Activated CD8-positive, alpha-beta T cell treated with anti-CD3 and anti-CD28 coated beads for 36 hours (primary cell): ENCODE measurements at places on chromosomes 7 and 10.

DNA sequence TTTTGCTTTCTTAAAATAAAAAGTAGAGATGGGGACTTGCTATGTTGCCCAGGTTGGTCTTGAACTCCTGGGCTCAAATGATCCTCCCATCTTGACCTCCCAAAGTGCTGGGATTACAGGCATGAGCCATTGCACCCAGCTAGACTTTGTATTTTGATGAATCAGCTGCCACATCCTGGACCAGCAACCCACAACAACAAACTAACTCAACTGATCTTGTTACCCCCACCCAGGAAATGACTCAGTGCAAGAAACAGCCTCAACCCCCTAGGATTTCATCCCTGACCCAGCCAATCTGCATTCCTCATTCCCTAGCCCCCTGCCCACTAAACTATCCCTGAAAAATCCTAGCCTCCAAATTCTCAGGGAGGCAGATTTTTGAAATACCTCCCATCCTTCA lies 123.8 kb downstream of the IPMK start:
- DNase-seq: peak; percentile 33

GRCh38 chr10:27724287-27724686 lies 21.3 kb downstream of the MKX start:
- DNase-seq: no peak

DNA sequence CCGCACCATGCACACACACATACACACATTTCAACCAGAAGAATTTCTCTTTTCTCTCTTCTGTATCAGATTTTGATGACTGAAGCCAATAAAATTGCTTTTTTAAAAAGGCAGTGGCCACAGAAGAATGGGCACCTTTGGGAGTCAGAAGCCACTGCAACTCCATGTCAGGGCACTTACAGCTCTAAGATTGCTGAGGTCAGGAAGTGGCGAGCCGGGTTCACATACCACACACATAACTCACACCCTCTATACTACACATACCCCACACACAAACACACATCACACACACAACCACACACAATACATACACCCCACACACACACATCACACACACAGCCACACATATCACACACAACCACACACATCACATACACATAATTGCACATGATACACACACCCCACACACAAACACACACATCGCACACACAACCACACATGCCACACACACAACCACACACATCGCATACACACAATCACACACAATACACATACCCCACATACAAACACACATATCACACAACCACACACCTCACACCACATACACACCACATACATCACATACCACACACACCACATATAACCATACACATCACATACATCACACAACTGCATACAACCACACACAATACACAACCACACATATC lies 31.2 kb downstream of the GPRIN2 start:
- DNase-seq: peak; percentile 44

GRCh38 chr7:70694434-70694970 lies 437.4 kb upstream of the GALNT17 start:
- no peak for DNase-seq

GRCh38 chr7:42627626-42628025 lies 284.2 kb downstream of the C7orf25 start:
- no peak for DNase-seq

- DNase-seq: no peak
Measured at GRCh38 chr7:143392875-143393266, 11.7 kb downstream of the ZYX start.

DNA sequence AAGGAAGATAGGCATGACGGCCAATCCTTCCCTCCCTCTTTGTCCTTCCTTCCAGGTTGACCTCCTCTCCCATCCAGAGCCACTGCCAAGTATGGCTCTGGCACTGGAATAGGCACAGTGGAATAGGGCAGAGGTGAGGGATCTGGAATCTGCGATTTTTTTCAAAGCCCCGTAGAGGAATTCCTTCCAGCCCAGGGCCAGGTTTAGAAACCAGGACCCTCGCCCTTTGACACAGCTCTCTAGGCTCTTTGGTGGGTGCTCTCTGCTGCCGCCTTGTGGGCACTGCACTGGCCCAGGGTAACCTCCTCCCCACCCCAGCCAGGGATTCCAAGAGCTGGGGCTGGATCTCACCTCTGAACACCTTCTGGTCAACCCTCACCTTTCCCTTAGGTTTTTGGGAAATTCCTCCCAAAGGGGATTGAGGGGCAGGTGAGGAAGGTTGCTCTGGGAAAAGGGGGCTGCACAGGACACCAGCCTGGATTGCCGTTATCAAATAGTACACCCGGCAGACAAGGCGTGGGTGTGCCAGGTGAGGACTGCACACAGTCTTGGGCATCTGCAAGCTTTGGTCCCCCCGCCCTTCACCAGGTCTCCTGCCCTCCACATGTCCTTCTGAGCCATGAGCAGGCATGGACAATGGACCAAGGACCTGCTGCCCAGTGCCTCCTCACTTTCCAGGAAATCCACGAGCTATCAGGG lies 22.8 kb downstream of the C10orf105 start:
- peak; percentile 83 for DNase-seq

DNA sequence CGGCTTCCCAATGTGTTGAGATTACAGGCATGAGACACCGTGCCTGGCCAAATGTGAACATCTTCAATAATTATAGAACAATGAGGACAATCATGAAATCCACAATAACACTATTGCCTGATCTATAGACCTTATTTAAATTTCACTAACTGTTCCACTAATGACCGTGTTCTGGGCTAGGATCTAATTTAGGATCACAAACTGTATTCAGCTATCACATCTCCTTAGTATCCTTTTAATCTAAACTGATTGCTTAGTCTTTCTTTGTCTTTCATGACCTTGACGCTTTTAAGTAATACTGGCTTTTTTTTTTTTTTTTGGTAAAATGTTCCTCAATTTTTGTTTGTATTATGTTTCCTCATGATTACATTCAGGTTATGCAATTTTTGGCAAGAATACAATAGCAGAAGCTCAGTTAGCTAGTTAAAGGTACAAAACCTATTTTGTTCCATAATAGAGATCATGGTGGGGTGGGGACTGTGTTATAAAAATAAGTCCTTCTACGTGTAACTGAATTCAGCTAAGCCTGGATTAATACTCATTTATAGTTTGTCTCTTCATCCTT lies 158.4 kb downstream of the AOAH start:
- DNase-seq: no peak

- no peak for DNase-seq
Measured at GRCh38 chr7:17516771-17517170, 218.3 kb downstream of the AHR start.

DNA sequence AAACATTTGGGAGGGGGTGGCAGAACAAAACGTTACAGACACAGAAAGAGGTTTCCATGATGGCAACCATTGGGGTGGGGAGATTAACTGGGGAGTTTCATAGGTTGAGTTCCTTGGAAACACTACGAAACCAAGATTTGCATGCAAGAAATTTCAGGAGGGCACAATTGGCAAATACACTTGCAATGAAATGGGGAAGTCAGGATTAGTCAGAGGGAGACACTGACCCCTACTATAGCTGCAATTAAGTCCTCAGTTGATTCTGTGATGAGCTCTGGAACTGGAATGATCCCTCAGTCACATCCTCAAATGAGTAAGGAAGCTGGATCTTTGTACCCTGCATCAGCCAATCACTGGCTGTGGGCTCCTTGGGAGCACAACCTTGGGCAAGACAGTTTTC lies 22.1 kb downstream of the CPEB3 start:
- no peak for DNase-seq

- DNase-seq: no peak
Measured at GRCh38 chr10:104260775-104261115, 6.1 kb downstream of the GSTO1 start.

- DNase-seq: no peak
Measured at GRCh38 chr7:115043605-115044004, 121.7 kb downstream of the MDFIC start.

DNA sequence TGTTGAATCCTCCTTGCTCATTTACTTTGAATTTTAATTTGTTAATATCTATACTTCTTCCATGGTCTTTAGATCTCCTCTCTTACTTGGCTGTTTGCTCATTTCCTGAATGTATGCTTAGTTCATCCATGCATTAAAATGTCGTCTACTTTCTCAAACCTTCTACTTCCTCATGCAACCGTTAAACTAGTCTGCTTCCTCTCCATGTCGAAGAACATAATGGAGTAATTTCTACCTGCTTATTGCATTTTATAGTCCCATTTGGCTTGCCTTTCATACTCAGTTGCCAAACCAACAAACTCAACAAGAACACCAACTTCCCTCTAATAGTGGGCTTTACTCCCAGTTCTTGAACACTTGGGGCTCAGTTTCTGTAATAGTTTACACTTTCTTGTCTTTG lies 43.8 kb upstream of the SEMA3D start:
- no peak for DNase-seq

GRCh38 chr10:131556897-131557495 lies 245.5 kb upstream of the TCERG1L start:
- no peak for DNase-seq

- no peak for DNase-seq
Measured at GRCh38 chr7:80705130-80705781, 66.8 kb downstream of the CD36 start.

DNA sequence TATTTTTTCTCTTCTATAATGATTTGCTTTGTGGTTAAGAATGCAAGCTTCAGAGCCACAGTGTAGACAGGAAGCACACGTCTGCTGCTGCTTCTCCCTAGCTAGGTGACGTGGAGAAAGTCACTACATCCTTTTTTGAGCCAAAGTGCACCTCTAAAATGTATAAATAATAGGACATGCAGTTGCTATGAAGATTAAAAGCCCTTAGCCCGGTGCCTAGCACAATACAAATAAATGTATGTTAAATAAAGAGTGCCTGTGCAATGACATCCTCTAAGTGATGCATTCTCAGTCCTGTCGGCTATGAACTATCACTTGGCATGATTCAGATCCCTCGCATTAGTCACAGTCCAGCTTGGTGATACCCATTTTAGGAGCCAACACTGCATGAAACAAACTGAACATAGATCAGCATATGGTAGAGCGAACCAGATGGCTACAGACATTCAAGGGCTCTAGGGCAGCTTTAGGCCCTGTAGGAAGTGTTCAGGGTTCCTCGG lies 4.8 kb upstream of the TRDMT1 start:
- DNase-seq: peak; percentile 63

DNA sequence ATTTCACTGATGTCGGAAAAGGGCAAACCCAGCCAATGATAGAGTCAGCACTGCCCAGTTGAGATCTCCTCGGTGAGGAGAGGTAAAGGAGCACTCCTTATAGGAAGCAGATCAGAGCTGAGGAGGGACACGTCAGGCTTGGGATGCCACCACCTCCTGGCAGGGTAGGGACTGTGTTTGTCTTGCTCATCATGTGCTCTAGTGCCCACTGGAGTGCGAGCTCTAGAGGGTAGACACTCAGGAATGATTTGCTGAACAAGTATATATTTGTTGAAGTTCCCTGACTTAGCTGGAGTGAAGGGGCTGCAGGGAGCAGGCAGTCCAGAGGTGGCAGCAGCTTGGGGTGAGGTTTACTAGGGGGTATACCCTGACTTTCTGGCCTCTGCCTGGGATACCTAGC lies 146.5 kb downstream of the NOC3L start:
- no peak for DNase-seq

DNA sequence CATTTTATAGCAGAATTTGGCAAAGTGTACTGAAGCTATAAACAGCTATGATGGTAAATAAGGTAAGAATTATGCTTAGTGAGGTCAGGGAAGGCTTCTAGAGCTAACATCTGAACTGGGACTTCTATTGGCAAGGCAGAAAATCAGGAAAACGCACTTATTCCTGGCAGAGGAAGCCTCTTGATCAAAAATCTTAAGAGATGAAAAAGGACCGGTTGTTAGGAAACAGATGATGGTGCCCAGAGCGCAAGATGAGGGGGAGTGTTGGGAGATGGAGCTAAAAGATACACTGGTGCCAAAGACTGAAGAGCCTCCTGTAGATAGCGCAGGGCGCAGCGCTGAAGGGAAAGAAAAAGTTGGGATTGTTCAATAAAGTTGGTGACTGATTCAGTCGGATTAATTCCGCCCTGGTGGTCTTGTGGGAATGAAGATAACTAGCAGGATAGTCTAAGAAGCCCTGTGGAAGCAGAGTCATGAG lies 550 bp upstream of the CALU start:
- peak; percentile 31 for DNase-seq

DNA sequence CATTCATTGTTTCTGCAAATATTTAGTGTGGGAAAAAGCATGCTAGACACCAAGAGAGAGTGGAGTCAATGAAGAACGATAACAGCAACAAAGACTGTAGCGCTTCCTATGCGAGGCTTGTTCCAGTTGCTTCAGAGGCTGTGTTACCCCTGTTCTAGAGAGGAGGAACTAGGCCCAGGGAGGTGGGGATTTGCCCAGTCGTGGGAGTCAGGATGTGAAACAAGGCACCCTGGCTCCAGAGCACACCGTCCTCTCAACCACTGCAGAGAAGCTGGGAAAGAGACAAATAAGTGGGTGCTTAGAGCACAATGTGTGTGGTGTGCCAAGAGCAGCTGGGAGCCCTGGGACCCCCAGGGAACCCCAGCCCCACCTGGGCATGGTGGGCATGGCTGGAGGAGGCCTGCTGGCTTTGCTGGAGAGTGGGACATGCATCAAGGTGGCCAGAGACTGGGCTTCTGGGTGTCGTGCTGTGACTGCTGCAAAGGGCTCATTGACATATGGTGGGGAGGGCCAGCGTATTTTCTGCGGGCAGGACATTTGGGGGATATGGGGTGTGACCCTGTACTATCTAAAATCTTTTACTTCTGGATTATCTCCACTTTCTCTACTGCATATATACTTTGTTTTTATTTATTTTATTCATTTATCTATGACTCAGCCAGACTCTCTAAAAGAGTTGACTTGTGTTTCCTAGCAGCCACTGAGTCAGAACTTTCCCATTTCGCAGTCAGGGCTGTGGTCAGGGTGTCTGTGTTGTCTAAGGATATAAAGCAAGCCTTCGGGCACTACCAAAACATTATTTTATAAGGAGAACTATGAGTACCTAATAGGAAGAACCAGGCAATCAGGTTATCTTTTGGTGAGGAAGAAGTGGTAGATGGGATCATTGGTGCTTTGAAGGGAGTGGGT lies 95.4 kb downstream of the TCF7L2 start:
- no peak for DNase-seq

GRCh38 chr7:114886241-114886640 lies 35.7 kb upstream of the MDFIC start:
- no peak for DNase-seq

GRCh38 chr7:41058986-41059741 lies 643.7 kb downstream of the INHBA start:
- no peak for DNase-seq

DNA sequence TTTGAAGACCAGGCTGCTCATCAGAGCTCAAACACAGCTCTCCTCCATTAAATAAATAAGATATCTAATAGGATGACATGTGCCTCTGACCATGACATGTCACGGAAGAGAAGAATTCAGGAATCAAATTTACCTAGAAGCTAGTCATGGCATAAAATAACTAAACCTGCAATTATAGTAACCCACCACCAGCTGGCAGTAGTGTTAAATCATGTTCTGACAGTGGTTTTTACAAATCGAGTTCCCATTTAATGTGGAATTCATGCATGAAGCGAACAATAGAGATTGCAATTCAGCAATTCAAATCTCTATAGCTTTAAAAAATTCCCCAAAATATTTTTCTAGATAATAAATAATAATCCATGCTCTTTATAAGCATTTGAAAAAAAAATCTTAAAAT lies 74.6 kb upstream of the IKZF1 start:
- no peak for DNase-seq
